ENCODE measurements at places on chromosomes 2 and 18.

DNA sequence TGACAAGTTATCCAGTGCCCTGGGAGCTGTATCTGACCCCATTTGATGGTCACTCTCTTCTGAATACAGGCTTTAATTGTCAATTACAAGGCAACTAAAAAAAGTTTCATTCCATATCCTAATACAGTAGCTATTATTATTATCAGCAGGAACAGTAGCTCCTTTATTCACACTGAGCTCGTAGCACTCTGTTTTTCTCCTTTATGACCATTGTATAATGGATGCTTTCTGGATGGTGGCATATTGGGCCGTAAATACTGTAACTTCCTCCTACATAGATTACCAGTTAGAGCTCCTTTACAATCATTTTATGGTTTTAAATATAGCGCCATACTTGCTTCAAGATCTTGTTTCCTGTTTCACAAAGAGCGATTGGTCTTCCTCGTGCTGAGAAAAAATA, 1040.3 kb downstream of the TSN start:
- DNase-seq = peak; percentile 90

DNA sequence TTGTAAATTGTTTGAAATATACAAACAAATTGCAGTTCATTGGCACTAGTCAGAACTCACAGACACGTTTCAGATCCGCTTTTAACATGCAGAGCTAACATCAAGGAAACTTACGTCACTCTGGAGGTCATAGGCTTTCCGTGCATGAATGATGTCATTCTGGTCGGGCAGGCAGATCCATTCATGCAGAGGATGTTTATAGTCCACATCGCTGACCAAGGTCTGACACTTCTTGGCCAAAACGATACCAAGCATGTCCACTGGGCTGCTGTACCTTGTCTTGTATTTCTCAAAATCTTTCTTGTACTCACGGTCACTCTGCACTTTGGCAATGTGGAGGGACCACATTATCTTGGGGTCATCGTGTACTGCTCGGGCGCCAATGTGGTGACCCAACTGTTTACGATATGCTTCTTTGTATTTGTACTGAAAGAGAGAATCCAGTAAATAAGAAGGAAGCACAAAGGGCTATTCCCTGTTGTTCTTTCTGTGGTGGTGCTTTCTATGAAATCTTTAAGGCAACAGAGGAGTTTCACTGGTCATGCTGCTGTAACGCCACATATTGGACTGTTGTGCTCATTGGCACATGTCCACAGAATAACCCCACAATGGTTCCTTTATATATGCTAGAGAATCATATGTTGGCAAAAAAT, 114.8 kb downstream of the NEB start:
- peak; percentile 88 for DNase-seq

DNA sequence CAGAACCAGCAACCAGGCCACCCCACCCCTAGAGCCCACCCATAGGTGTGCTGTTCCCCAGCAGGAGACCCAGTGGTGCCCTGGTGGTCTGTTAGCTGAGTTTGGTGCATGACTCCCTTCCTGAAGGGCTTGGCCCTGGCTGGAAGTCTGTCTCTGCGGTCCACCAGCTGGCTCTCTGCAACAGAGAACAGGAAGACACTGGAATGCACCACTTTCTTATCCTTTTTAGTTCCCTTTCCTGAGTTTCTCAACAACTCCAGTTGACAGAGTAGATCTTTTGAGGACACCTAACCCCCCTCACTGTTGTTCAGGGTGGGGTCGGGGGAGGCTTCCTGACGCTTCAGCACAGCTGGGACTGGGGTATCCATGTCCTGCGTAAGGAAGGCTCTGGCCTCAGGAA, 11.9 kb upstream of the RPL37A start:
- DNase-seq = no peak

DNA sequence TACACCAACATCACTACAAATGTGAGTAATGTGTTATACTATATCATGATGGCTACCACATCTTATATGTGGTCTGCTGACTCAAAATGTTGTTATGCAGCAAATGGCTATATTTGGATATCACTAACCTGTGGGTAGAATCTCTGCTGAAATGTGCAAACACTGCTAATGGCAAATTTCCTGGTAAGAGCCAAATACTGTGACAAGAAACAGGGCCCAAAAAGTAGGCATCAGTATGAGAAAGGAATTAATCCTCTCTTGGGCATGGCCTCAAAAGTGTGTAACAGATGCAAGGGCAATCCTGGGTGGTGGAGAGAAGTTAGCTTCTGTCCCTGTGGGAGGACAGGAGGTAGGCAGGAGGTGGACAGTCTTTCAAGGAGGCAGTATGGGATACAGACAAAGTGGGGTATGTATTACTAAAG, 13.3 kb downstream of the ATF2 start:
- peak; percentile 30 for DNase-seq

DNA sequence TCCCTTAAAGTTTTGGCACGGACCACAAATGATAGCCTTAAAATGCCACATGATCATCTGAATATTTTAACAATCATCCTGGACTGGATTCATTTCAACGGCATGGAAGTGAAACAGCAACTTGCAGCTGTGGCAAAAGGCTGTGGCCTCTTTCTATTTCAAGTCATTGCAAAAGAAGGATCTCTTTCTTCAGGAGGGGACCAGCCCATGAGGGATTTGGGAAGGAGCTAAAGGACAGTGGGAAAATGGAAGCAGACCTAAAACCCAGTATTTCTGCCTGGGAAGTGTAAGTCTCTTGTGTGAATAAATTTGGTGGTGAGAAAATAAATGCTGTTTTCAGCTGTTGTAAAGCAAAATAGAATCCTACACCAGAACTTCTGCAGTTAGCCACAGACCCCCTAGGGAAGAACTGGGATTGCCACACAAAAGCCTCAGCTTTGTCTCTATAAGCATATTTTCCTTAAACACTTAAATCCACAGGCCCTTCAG, 107.3 kb upstream of the ZFP36L2 start:
- DNase-seq = peak; percentile 75

DNA sequence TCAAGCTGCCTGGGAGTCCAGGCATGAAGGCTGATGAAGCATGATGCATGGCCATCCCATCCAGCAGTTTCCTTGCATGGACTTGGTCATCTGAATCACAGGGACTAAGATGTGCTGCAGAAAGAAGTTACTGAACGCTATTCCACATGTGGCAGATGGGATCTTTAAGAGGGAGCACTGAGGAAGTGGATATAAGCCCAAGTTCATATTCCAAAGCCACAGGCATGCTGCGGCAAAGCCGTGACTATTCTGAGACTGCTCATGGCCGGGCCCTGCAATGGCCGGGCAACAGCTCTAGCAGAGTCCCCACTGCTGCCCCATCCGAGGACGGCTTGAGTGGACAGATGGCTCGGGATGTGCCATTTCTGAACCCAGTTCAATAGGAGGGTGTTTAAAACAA, 61.5 kb downstream of the STPG4 start:
- DNase-seq = no peak

- DNase-seq = no peak
Observed at GRCh38 chr2:11675423-11676112, 5.6 kb upstream of the NTSR2 start.

GRCh38 chr2:72965016-72965415, 47.7 kb downstream of the EMX1 start:
- no peak for DNase-seq

DNA sequence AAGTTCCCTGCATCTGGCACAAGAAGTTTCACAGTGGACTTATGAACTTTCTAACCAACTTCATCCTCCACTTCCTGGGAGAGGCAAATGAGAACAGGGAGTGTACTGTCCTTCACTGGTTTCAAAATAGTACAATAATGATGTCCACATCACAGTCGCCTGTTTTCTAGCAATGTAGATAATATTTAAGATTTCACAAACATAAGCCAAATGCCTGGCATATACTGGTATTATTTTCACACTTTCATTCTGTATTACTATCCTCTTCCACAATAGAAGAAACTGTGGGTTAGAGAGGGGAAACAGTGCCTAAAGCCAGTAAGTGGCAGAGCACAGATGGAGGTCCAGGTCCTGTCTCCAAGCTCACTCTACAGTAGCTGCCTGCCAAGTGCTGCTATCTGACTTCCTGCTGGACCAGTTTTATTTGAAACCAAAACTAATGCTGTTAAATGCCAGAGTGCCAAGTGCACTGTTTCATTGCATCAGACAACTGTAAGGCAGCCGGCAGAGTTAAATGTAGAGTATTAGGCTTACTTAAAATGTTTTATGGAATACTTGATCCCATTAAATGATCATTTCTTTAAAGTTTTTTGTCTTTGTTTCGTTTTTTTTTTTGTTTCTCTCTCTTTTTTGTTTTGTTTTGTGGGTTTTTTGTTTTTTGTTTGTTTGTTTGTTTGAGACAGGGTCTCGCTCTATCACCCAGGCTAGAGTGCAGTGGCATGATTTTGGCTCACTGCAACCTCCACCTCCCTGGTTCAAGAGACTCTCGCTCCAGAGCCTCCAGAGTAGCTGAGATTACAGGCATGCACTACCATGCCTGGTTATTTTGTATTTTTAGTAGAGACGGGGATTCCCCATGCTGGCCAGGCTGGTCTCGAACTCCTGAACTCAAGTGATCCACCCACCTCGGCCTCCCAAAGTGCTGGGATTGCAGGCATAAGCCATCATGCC, 15.1 kb downstream of the COBLL1 start:
- no peak for DNase-seq

All from foreskin melanocyte (primary cell).